ENCODE measurements at places on chromosomes 2 and 18.

DNA sequence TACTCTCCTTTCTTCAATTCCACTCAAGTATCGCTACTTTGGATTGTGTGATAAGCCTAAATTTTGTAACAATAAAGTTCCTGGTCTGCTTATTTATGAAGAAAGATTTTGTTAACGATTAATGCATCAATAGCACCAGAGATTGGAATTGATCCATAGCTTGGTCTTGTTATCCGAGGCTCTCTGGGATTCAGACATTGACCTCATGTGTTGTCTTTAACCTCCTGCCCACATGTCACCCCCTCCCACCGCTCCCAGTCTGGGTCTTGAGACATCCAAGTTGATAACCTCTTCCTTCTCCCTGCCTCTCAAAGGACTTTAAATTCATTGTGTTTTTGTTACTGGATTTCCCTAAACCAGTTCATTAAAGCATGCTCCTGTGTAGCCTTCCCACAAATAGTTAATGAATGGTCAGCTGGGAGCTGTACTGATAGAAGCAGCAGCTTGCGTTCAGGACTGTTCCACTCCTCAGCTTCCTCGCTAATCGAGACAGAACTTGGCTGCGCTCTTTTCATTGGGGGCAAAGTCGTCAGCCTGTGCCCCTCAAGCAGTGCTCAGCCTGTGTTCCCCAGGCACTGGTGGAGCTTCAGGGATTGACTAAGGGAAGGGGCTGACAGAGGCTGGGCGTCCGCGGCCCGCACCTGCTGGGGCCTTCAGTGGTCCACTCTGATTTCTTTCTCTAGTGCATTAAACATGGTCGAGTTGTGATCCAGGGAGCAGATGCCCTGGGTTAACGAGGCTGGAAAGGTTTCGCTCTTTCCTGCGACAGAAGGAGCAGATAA lies 18.9 kb downstream of the ASB1 start:
- DNase-seq = no peak

DNA sequence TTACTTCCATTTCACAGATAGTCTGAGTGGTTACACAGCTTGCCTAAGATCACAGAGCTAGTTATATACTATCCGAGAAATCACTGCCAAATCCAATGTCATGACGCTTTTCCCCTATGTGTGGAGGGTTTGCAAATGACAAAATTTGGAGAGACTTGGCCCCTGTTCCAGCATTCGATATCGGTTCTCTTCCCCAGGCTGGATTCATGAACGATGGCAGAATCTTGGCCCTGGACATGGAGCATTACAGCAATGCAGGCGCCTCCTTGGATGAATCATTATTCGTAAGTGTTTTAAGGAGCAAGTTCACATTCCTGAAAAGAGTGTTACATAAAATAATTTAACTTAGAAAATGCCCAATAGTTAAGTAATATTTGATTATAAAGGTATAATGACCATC lies 55.1 kb downstream of the AOX1 start:
- DNase-seq = no peak

DNA sequence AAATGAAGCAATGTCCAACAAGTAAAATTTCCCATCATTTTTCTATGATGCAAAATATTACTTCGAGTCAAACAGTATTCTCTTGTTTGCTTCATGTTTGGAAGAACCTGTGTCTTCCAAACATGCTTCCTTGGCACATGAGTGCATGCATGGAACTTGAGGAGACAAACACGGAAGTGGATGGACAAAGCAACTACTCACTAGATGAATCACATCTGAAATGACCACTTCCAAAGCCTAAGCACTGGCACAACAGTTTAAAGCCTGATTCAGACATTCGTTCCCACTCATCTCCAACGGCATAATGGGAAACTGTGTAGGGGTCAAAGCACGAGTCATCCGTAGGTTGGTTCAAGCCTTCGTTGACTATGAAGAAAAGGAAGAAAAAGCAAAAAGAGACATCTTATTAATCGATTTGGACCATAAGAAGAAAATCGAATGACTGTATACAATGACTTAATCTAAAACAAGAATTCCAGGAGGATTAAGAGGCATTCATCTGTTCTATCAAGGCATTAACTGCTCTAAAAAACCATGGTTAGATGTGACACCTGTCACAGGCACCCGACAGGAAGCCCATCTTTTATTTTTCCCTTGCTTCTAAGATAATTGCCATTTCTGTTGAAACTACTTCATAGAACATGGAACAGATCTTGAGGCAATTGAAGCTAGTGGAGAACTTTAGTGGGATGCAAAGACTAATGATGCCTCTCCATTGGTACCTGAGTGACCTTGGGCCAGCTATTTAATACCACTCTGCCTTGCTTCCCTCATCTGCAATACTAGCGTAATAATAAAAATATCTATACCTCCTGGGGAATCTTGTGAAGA lies 56.0 kb downstream of the ATIC start:
- DNase-seq = no peak

- no peak for DNase-seq
Measured at GRCh38 chr2:12062053-12062395, 315.6 kb downstream of the LPIN1 start.

- no peak for DNase-seq
Measured at GRCh38 chr2:33246432-33246831, 230.0 kb upstream of the RASGRP3 start.

GRCh38 chr2:162085090-162085891 lies 11.3 kb upstream of the DPP4 start:
- no peak for DNase-seq

Measured in heart right ventricle (tissue), 16 donors.